ENCODE measurements at places on chromosomes 7 and 10.

DNA sequence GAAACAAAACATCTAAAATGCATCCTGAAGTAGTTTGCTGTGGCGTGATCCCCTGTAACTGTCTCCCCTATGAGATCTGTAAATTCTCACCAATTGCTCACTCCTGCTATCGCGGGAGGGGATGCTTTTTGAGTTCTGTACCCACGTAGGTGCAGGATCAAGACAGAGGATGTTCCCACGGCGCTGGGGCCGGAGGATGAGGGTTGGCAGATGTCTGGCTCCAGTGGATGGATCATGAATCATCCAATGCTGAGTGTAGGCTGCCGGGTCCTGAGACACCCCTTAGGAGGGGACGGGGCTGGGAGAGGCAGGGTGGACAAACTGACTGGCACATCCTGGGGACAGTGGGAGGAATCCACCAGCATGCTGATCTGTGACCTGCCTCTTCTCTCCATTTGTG lies 224.4 kb downstream of the USP6NL start:
- DNase-seq = no peak

DNA sequence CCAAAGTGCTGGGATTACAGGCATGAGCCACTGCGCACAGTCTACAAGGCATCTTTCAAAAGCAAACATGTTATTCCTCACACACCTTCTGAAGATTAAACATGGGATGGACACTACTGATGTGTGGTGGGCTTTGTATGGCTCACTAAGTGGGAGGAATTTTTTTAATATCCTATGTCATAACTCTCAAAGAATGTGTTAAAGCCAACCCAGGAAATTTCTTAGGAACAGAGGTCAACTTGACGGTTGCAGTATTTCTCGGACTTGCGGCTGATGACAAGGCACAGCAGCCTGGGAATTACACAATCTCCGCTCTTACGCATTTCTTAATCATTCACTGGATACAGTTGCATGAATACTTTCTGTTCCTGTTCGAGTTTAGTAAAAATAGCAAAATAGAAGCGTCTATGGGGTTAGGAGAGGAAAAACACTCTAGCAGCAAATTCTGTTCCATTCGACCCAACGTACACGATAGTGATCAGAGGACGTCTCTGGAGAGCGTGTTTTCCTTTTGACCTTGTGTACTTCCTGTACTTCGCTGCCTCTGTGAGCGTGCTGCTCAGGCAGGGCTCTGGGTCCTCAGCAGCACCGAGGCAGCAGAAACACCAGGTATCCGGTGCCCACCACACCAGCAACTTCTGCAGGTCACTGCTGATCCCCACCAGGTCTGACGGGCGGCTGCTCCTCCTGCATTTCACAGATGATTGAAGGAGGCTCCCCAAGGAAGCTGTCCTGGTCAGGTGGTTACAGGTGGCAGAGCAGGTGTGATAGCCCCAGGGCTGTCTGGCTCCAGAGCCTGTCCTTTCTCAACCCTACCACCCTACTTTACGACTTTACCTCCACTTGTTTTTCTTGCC lies 26.4 kb upstream of the SRGN start:
- no peak for DNase-seq

DNA sequence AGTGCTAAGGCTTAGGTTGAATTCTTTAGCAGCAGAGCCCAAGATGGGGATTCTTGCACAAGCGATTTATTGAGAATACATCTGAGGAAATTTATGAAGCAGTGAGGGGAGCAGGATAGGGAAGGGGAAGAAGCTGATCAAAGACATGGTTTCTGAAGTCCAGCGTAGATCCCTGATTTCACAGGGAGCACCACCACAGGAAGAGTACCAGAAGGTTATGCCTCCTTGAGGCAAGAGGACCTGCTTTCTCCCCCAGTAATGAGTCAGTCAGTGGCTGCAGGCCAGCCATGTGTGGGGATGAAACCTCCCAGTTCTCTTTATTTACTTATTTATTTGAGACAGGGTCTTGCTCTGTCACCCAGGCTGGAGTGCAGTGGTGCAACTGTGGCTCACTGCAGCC lies 35.0 kb upstream of the CBLL1 start:
- no peak for DNase-seq

DNA sequence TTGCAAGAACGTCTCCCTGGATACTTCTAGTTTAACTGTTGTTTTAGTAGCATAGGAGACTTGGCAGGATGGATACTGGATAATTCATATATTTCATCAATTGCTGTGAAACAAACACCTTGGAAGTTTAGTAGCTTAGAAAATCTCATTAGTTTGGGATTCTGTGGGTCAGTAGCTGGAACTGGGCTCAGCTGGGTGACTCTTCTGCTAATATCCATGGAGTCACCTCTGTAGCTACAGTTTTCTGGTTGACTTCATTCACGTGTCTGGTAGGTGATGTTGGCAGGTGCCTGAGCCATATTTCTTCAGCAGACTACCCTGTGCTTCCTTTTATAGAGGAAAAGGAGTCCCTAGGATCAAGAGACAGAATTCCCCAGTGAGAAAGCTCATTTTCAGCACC lies 208.9 kb upstream of the PFKP start:
- DNase-seq = no peak

- DNase-seq = no peak
These were observed 32.8 kb upstream of the CPN1 start for GRCh38 chr10:100114460-100114859.

GRCh38 chr10:48506147-48506917 lies 98.5 kb downstream of the ARHGAP22 start:
- no peak for DNase-seq

- DNase-seq = no peak
These were observed 23.9 kb downstream of the EPC1 start for GRCh38 chr10:32323051-32323450.

- no peak for DNase-seq
These were observed 13.1 kb upstream of the SAMD9L start for GRCh38 chr7:93161181-93161762.

DNA sequence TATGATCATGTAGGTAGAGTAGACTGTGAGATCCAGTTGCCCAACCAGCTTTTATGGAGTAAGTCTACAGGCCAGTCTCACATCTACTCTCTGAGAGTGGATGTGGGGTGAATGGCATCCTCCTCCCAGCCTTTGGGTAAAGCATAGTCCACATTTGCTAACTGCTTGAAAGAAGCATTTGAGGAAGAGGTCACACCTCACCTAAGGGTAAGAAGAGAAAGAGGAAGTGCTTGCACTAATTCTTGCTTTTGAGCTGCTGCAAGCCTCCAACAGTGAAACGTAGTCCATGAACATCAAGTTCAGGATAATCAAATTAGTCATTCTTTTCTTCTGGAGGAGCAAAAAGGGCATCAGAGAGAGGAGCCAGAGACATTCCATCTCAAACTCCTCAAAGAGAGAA lies 93.9 kb upstream of the AGR3 start:
- no peak for DNase-seq

DNA sequence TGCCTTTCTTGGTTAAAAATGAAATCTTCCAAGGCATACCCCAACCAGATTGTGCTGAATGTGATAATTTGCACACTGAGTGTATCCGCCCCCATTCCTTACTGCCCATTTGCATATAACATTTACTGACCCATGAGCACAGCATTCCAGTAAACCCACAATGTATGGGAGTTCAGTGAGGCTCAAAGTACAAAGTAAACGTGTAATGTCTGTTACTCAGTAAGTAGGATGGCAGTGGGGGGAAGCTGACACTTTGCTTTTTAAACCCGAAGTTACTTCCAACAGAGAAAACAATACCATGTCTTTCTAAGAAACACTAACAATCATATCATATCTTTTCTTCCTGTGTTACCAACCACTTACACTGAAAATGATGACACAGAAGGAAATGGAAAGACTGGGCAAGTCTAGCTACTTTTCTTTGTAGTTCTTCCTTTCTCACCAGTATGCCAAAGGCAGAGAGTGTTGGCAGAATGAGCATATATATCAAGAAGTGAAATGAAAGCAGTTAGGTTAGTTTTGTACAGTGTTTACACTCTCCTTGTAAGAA lies 27.1 kb upstream of the SOSTDC1 start:
- no peak for DNase-seq

- no peak for DNase-seq
These were observed 15.6 kb downstream of the NCOA4 start for GRCh38 chr10:46014683-46015405.

DNA sequence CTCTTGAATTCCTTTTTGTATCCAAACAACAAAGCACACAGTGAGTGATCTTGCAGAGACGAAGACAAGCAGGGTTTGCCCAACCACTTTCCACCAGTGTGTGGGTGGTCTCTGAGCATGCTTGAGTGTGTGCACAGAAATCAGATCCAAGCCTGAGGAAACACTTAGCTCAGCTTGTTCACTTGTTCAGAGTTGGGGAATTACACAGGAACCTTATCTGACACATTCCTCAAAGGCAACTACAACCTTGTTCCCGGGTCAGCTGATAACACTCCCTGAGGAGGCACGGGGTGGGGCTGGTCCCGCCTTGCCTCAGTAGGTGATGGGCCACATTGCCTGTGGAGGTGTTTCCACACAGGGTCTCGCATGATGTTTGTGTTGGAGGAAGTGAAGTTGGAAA lies 216.9 kb downstream of the DYNC1I1 start:
- DNase-seq = no peak

DNA sequence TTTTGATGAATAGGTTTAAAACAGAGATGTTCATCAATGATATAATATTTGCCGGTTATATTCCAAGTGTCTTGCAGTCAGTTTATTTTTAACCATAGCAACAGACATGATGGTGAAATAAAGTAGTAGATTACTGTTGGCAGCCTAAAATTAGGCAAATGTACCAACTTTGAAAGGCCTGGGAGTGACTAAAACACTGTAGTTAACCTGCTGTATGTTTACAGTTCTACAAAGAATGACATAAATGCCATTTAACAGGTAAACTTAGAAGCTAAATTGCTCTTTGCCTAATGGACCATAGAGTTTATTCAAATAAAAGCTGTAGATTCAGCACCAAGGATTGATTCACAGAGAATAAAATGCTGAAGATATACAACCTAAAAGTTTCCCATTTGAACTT lies 64.1 kb downstream of the PHTF2 start:
- peak; percentile 89 for DNase-seq

GRCh38 chr7:154583454-154583853 lies 419.5 kb downstream of the PAXIP1 start:
- DNase-seq = no peak

DNA sequence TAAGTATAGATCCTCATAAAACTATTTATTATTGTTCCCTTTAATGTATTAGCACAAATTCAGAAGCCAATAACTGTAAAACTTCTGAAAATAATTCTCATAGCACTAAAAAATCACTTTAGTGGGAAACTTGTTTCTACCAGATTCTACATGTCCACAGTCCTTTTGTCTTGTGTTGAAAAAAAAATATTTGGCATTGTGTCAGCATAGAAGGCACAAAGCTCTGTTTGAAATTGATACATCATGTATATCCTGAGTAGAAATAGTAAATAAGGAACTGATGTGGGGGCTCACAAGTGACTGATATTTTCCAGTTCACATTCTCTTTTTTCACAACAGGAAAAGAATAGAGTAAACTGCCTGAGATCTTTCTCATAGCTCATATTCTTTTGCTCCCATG lies 134.6 kb downstream of the GRM3 start:
- DNase-seq = no peak

GRCh38 chr7:105906695-105907094 lies 30.3 kb upstream of the ATXN7L1 start:
- no peak for DNase-seq

DNA sequence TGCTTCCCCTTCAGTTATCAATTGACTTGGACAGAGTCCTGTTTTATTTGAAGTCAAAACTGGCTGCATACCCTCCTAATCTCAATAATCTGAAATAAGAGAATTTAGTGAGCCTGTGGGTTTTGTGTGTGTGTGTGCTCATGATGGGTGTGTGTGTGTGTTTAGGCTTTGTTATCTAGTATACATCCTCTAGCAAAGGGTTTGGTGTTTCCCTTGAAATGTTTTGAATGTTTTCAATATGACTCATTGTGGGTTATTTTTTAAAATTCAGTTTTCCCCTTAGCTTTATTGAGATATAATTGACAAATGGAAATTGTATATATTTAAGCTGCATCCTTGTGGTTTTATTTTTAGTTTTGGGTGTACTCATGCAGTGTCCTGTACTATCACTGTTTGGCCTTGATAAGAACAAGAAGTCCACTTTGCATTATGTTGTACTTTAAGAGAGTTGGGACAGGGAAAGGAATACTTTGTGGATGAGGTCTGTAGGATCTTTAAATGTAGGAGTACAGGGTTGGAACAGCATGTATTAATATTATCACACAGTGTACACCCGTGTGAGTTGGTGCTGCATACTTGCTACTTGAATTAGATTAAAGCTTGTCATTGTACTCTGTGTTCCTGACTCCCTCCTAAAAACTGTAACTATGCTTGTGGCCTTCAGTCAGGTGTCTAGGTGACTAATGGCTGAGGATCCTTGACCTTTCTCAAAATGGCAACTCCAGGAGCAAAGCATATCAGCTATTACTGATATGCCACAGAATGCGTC lies 58.3 kb downstream of the VCL start:
- DNase-seq = no peak

DNA sequence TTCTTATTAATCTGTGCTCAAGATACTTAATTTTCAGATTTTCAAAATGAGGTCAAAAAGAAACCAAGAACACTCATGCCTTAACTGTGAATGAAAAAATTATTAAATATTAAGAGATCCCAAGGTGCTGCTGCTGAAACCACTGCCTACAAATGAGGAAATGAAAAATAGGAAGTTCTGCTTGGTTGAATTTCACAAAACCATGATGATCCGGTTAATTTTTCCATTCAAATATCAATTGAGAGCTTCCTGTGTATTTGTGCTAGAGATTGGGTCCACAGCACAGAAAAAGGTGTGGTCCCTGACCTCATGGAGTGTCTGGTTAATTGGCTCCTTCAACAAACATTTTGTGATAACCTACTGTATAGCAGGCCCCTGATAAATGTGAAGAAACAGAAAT lies 132.7 kb upstream of the YAE1 start:
- no peak for DNase-seq

GRCh38 chr10:43399320-43400310 lies 9.4 kb downstream of the HNRNPF start:
- no peak for DNase-seq

GRCh38 chr10:119500123-119500795 lies 42.3 kb downstream of the RGS10 start:
- DNase-seq = no peak

- no peak for DNase-seq
These were observed 146.3 kb downstream of the ZNF22 start for GRCh38 chr10:45147000-45147399.

GRCh38 chr7:113790025-113790424 lies 128.8 kb downstream of the PPP1R3A start:
- no peak for DNase-seq

DNA sequence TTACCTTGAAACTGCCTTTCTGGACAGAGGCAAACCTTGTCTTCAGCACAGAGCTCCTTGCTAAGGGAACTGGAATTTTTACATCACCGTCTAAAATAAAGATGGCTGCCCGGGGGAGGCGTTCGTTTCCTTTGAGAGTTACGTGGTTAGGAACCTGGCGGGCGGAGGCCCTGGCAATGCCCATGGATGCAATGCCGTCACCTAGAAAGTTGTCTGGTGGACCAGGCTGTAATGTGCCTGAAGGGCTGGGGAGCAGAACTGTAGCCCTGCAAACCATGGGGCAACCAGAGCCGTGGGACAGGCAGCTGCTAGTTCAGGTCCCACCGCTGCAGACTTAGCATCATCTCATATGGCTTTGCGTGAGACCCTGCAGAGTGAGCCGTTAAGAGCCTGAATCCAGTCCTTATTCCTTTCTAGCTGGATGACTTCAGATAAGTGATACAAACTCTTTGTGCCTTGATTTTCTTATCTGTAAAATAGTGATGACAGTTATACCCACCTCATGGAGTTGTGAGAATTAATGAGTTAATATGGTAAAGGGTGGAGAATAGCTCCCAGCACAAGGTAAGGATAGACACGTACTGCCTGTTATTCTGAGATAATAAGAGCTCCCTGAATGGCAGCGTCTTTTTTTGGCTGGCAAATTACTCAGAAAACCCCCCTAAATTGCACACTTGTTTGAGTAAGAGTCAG lies 219.7 kb downstream of the EMX2 start:
- no peak for DNase-seq

Measured in NCI-H748 treated with DMSO at 0.1 percent for 48 hours (cell line).